ENCODE measurements at places on chromosomes 3 and 15. TPM values are rescaled to one million over a fixed set of nuclear protein-coding genes. Genes with fewer than 3 reads are reported as not detected.
A peak's percentile ranks its signal among the peaks of the same experiment; 100 is the strongest.

DNA sequence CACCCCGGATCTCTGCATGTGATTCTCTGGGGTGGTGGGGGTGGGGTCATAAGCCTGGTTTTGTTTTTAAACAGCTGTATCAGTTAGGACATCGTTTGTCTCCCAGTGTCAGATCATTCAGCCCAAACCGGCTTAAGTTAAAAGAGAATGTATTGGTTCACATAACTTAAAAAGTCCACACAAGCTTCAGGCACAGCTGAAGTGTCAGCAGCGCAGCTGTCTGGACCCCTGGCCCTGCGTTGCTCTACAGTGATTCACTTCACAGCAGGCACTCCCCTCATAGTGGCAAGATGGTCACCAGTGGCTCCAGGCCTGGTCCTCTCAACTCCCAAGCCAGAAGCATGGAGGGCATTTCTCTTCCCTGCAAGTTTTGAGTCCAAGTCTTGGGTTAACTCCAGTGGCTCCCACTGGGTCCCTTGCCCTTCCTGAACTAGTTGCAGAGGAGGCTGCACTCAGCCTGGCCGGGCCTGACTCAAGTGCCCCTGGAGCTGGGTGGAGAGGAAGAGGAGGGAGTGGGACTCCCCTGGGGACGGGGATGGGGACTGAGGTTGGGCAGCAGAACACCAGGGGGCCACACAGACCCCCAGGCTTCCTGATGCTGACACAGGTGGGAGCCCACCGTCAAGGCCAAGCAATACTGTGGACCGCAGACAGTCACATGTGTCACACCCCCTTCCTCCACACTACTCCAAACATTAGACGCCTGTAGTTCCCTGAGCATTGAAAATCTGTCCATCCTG is 28.9 kb upstream of the GP9 start:
- no peak overlapping the region for H3K4me3 ChIP-seq
- H3K4me1 ChIP-seq = peaks cover 2% of the 10 kb centered on the region
- DNase-seq = no peak
- peaks cover 16% of the 10 kb centered on the region for H3K27me3 ChIP-seq
- H3K27ac ChIP-seq = no peak overlapping the region
- H3K36me3 ChIP-seq = no peaks in the 10 kb centered on the region

GRCh38 chr3:138846262-138846791 is 11.6 kb upstream of the PIK3CB start:
- H3K36me3 ChIP-seq = no peaks in the 10 kb centered on the region
- no peaks in the 10 kb centered on the region for H3K27me3 ChIP-seq
- no peak overlapping the region for H3K4me3 ChIP-seq

GRCh38 chr15:29887721-29888120 is 65.5 kb upstream of the TJP1 start:
- peaks cover 27% of the 10 kb centered on the region for H3K4me1 ChIP-seq
- no peak overlapping the region for H3K4me3 ChIP-seq
- H3K27ac ChIP-seq = no peak overlapping the region
- DNase-seq = no peak

DNA sequence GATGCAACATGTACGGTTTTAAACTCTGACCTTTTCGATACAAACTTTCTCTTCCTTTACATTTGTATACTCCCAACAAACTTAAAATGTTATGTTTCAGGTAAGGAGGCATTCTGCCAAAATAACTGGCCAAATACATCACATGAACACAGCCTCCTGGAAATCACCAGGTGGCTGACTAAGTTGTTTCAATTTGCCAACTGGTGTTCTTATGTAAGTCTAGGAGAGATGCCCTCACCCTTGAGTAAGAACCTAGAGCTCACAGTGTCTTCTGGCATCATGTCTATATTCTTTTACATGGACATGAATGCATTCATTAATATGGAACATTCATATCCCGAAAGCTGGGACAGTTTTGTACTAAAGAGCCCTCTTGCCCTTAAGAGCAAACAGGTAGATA is 341.1 kb upstream of the NR2F2 start:
- no peak for DNase-seq
- no peak overlapping the region for H3K27ac ChIP-seq
- H3K4me1 ChIP-seq = peaks cover 7% of the 10 kb centered on the region

DNA sequence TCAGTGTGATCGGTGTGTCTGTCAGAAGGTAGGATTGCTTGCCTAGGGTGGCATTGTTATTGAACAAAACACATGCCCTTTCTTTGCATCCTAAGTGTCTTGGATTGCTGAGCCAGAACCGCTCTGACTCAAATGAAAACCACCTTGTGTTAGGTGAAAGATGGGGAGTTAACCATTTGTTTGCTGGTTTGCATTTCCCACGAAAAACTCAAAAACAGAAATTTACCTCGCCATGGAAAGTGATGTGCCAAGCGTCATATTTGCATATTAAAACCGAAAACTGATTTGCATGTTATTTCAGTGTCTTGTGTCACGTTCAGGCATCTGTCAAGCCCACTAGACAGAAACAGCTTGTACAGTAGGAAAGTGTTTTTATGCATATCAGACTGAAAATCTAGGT is 474.6 kb upstream of the TPRG1 start:
- H3K4me1 ChIP-seq = peaks cover 11% of the 10 kb centered on the region
- no peaks in the 10 kb centered on the region for H3K27me3 ChIP-seq

GRCh38 chr15:70132139-70132538 is 34.4 kb upstream of the TLE3 start:
- H3K36me3 ChIP-seq = no peaks in the 10 kb centered on the region
- no peaks in the 10 kb centered on the region for H3K4me1 ChIP-seq
- no peak for DNase-seq

- peak overlapping the region; percentile 24 for H3K27ac ChIP-seq
- peaks cover 9% of the 10 kb centered on the region for H3K4me1 ChIP-seq
- peak overlapping the region; percentile 89 for H3K4me3 ChIP-seq
- DNase-seq = no peak
Observed at GRCh38 chr3:52771334-52771681, 568 bp upstream of the NEK4 start.

The ARPIN gene
- 5.9 TPM for total RNA-seq

The ASB7 gene
- 15.3 TPM for total RNA-seq

The MYZAP gene
- total RNA-seq = not detected

DNA sequence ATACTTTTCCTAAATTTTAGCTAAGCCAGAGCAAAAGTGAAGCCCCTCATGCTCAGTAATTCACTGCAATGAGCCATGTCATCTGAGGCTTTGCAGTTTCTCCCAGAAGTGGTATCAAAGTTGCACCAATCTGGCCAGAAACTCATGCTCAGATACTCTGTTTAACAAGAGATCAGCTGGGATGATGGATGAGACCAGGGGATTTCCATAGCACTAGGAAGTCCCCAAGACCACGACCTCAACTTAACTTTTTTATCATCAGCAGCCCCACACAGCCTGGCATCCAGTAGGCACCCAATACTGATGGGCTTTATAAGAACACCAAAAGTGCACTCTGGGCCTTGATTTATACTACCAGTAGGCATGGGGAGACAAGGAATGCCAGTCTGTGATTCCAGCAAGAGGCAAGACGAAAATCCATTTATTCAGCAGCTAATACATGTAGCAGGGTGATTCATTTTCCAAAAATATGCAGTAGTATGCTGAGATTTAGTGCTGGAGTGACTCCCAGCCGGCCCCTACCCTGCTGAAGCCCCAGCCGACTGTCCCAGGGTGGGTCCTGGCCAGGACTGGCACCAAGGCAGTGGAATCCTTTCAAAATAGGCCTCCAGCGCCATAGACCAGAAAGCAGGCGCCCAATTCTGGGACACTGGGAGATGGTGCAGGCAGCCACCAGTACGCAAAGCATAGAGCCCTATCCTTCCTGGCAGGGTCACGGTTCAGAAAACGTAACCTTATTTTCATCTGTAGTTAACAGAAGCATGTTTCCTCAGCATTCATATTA is 612 bp upstream of the LDHAL6B start:
- no peaks in the 10 kb centered on the region for H3K36me3 ChIP-seq
- no peaks in the 10 kb centered on the region for H3K27me3 ChIP-seq
- no peak overlapping the region for H3K27ac ChIP-seq
- DNase-seq = no peak
- H3K4me3 ChIP-seq = no peak overlapping the region

- peak overlapping the region; percentile 95 for H3K27ac ChIP-seq
- peaks cover 15% of the 10 kb centered on the region for H3K27me3 ChIP-seq
- H3K4me1 ChIP-seq = peaks cover 69% of the 10 kb centered on the region
- peaks cover 21% of the 10 kb centered on the region for H3K36me3 ChIP-seq
- peak; percentile 17 for DNase-seq
Observed at GRCh38 chr15:96339619-96340347, 9.3 kb downstream of the NR2F2 start.

The GP9 gene
- not detected for total RNA-seq

GRCh38 chr15:85690561-85691231 is 104.0 kb downstream of the KLHL25 start:
- H3K4me1 ChIP-seq = peaks cover 28% of the 10 kb centered on the region
- peaks cover 5% of the 10 kb centered on the region for H3K36me3 ChIP-seq
- no peak overlapping the region for H3K27ac ChIP-seq
- peak overlapping the region; percentile 39 for H3K4me3 ChIP-seq
- DNase-seq = no peak
- no peaks in the 10 kb centered on the region for H3K27me3 ChIP-seq

The RETNLB gene
- total RNA-seq = not detected

The PLSCR2 gene
- not detected for total RNA-seq

DNA sequence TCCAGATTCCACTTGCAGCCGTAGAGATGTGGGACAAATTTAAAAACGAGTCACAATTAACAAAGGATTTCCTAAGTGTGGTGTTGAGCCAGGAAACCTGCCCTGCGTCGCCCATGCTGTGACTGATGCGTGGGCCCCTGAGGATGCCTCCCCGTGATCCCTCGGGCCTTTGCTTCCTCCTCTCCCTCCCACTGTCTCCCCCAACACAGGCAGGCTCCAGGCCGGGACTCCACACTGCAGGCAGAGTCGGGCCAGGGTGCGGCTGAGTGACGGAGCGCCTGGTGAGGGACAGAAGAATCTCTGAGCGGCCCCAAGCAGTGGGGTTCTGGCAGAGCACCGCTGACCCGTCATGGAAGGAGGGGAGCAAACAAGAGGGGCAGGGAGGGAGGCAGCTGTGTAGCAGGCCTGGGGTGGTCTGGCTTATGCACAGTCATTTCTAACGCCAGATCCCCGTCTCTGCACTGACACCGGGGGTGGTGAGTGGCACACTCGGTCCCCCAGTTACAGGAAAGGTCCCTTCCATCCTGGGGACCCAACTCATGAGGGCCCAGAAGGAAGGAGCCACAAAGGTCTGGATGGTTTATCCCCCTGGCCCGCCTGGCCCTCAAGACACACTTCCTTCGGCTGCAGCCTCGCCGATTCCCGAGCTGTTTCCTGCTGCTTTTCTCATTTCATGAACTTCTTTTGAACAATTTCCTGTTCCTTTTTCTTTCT is 91.0 kb downstream of the XXYLT1 start:
- no peak for DNase-seq
- H3K4me3 ChIP-seq = no peak overlapping the region
- H3K4me1 ChIP-seq = peaks cover 18% of the 10 kb centered on the region

DNA sequence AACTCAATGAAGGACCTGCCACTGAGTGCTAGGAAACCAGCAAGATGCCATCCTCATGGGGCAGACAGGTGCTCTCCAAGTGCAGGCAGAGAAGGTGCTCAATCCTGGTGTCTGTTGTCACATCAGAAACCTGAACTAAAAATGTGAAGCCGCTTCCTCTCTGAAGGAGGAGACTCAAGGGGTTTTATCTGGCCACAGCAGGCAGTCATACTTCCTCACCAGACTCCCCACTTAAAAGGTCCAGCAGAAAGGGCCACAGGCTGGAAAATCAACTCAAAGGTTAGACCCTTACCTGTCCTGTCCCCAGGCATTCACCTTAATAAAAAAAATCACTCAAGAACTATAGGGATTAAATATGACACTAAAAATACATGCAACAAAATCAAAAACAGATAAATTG is 4.8 kb downstream of the CCDC12 start:
- no peak overlapping the region for H3K4me3 ChIP-seq
- H3K27me3 ChIP-seq = no peaks in the 10 kb centered on the region

- no peaks in the 10 kb centered on the region for H3K4me1 ChIP-seq
- H3K36me3 ChIP-seq = no peaks in the 10 kb centered on the region
- H3K27ac ChIP-seq = no peak overlapping the region
Observed at GRCh38 chr3:110343945-110344344, 727.7 kb upstream of the NECTIN3 start.

DNA sequence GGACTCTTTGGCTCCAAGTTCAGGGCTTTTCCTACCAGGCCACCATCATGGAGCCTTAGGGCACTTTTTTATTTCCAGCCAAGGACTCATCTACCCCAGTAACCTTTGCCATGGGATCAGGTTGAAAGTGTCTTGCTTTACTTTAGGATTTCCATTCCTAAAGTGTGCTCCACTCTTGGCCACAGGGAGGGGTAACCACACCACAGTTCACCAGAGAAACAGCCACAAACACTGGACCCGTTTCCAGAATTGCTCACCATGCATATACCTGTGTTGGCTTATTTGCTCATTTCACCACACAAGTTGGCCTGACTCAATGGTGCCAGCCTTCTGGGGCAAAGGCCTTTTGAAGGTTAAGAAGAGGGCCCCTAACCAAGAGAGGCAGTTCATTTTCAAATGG is 70.6 kb upstream of the RAD18 start:
- no peaks in the 10 kb centered on the region for H3K27me3 ChIP-seq
- H3K27ac ChIP-seq = no peak overlapping the region
- H3K36me3 ChIP-seq = no peaks in the 10 kb centered on the region
- H3K4me3 ChIP-seq = no peak overlapping the region
- DNase-seq = no peak

The GOLGA6L10 gene
- 1.3 TPM for total RNA-seq

- no peak for DNase-seq
- no peaks in the 10 kb centered on the region for H3K27me3 ChIP-seq
Observed at GRCh38 chr3:127751782-127752181, 70.5 kb downstream of the MGLL start.

DNA sequence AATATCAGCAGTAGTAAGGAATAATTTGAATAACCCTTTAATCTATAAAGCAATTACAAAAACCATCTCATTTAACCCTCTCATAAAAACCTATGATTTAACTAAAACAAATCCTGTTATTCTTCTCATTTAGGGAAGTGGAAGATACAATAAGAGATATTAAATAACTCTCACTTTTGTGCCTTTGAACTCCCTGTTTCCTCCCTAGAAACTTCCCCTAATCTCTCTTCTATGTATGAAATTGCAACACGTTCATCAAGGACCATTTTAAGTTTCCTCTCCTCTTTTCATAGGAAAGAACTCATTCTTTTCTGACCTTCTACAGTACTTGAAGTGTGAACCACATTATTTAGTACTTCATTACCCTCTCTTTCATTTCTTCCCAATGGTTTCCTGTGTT is 18.8 kb upstream of the FAM81A start:
- no peaks in the 10 kb centered on the region for H3K36me3 ChIP-seq
- H3K27me3 ChIP-seq = peaks cover 4% of the 10 kb centered on the region
- no peaks in the 10 kb centered on the region for H3K4me1 ChIP-seq
- no peak overlapping the region for H3K27ac ChIP-seq

DNA sequence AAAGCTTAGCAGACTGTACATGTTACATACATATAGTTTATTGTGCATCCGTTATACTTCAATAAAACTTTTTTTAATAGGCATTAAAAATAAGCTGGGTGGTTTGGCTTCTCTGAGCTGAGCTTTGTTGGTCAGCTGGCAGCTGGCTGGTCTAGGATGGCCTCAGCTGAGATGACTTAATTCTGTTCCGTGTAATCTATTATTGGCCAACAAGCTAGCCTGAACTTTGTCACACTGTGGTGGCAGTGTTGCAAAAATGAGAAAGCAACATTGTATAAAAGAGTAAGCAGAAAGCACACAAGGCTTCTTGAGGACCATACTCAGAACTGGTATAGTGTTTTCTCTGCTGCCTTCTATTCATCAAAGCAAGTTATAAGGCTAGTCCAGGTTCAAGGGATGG is 45.2 kb downstream of the CGGBP1 start:
- no peak overlapping the region for H3K4me3 ChIP-seq
- no peaks in the 10 kb centered on the region for H3K27me3 ChIP-seq
- H3K36me3 ChIP-seq = no peaks in the 10 kb centered on the region
- no peaks in the 10 kb centered on the region for H3K4me1 ChIP-seq
- no peak overlapping the region for H3K27ac ChIP-seq

Data from neural progenitor cell (in vitro differentiated cells).